ENCODE measurements at places on chromosomes 1 and 21.
A peak's percentile ranks its signal among the peaks of the same experiment; 100 is the strongest.

- DNase-seq = peak; percentile 25
Observed at GRCh38 chr1:149848340-149849110, 50.8 kb upstream of the BOLA1 start.

GRCh38 chr1:65992831-65993271, 200.2 kb downstream of the PDE4B start:
- no peak for DNase-seq

DNA sequence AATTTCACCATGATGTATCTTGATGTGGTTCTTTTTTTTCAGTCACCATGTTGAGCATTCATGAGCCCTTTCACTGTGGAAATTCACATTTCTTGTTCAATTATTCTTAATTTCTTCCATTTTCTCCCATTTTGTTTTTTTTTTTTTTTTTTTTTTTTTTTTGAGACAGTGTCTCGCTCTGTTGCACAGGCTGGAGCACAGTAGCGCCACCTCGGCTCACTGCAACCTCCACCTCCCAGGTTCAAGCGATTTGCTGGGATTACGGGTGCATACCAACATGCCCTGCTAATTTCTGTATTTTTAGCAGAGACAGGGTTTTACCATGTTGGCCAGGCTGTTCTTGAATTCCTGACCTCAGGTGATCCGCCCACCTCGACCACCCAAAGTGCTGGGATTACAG, 14.7 kb downstream of the ZNF644 start:
- no peak for DNase-seq

GRCh38 chr21:14010729-14011128, 200.0 kb downstream of the LIPI start:
- DNase-seq = no peak

GRCh38 chr1:175208773-175209492, 16.4 kb upstream of the KIAA0040 start:
- DNase-seq = no peak

DNA sequence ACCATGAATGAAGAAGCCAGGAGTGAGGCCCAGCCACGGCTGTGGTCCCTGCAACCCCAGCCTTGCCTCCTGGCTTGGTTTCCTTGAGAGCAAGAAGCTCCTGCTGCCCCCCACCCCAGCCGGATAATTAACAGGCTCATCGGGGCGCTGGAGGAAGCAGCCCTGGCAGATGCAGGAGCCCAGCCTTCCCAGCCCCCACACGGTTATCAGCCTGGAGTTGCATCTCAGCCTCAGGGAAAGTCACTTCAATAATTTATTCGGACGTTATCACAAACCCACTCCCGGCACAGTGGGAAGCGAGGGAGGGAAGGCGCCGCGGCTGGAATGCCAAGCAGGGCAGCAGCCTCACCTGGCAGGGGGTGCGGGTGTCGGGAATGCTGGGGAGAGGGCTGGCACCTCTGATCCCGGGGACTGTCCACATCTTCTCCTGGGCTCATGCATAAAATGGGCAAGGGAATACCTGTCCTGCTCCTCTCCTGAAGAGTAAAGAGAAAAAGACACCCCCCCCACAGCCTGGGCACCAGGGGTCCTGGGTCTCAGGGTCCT, 43.3 kb upstream of the LRP8 start:
- DNase-seq = no peak

DNA sequence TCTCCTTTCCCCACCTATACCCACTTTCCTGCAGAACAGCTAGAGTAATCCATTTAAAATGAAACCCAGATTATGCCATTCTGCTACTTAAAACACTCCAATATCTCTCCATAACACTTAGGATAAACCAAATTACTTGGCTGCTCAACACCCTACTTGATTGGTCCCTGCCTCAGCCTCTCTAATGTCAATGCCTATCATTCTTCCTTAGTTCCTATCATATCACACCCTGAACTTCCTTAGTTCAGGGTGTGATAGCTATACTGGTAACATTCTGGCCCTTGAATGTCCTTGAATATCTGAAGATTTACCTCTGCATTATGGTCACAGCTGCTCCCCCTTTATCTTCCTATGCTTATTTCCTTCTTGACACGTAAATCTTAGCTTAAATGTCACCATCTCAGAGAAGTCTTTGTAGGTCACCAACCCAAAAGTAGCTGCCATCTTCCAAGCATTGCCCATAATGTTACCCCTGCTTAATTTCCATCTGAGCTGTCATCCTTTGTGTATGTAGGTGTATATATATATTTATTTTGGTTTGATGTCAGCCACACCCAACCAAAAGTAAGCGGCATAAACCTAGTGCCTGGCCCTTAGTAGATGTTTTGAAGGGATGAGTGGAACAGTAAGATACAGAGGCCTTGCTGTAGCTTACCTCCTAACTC, 379.8 kb downstream of the PTPRC start:
- DNase-seq = no peak

- DNase-seq = no peak
Observed at GRCh38 chr1:182235952-182236650, 155.5 kb downstream of the GLUL start.

DNA sequence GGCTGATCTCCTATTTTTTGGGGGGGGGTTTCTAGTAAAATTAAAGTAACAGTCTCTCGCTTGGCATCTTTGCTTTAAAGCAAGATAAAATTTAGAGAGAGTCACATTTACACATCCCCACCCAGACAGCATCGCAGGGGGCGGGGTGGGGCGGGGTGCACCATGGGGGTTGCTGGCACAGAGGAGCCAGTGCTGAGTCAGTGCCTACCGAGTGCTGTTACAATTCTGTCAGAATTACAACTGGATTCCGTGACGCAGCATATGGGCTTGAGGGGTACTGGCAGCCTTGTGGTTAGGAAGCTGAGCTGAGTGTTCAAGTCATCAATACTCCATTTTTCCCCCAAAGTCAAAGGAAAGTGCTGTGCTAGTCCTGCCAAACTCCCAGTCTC, 175.9 kb downstream of the PRDM16 start:
- no peak for DNase-seq

DNA sequence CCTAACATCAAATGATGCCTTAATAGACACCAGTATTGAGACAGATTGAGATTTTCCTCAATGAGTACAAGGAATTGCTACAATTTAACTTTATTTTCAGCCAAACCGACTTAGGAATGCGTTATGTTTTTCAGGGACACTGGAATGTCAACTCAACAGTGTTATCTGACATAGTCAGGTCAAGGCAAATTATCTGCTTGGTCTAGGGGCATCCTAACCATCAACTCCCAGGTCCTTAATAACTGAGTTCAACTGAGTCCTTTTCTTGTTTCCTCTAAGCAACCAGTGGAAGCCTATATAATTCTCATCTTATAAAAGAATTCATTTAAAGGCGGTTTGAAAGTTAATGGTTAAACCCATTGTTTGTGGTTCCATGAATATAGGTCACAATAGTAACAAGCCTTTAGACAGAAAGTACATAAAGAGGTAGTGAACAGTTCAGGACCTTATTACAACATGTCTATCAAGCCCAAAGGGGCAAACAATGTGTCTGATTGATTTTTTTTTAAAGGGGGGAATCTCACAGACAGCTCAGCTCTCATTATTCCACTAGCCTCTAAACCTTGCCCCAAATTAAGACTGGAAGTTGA, 32.3 kb upstream of the NR5A2 start:
- no peak for DNase-seq

GRCh38 chr1:228120857-228121489, 11.9 kb upstream of the MRPL55 start:
- DNase-seq = no peak

DNA sequence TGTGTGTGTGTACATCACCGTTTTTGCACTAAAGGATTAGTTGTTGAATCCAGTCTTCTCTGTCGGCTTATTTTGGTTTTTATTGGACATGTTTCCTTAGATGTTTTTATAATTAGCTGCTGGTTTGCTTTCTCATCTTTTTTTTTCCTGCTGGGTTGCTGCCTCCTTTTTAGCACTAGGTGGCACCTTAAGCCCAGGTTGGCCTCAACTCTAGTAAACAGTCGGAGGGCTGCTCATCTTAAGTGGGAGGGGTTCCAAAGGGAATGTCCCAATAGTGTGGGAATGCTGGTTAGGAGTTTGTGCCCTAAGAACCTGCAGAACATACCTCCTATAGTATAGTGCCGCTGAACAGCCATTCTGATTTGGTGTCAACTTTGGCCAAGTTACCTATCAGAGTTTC, 570.1 kb upstream of the CXADR start:
- DNase-seq = no peak

DNA sequence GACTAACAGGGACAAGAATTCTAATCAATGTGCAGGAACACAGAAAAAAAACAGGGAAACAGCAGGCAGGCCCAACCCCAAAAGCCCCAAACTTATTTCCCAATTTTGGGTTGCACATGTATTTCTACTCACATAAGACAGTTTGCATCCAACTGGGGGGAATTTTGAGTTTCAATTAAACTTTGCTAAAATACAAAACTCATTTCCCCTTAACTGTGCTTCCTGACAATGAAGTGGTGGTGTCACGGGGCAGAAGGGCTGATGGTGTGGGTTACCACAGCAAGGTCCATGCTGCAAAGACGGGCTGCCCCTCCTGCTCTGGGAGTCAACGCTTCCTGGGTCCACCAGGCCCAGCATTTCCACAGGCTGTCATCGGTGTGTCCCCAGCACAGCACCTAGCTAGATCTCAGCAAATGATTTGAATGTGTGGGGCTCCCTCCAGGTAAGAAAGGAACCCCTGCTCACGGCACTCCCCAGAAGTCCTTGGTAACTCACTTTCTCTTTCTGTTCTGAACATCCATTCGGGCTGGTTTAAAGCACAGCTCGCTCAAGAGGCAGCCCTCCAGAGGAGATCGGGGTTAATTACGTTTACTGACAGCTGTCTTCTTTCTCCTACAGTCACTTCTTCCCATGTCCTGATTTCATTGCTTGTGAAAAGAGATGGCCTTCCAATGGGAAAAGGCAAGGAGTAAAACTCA, 27.4 kb downstream of the HIVEP3 start:
- peak; percentile 60 for DNase-seq

DNA sequence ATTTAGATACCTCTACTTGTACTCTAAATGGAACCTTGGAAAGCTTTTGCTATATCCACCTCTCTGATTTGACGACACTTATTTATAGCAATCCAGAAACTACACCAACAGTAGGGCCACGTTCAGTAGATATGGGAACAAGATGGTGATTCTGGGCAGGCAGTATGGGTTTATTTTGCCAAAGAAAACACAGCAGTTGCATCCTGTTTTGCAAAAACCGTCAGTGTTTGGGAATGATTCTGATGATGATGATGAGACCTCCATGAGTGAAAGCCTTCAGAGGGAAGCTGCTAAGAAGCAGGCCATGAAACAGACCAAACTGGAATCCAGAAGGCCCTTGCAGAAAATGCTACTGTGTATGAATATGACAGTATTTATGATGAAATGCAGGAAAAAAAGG, 41.5 kb upstream of the NEXN start:
- DNase-seq = no peak
